ENCODE measurements at places on chromosomes 11 and 22.

- DNase-seq = no peak
Observed at GRCh38 chr11:32451808-32452207, 16.5 kb upstream of the WT1 start.

DNA sequence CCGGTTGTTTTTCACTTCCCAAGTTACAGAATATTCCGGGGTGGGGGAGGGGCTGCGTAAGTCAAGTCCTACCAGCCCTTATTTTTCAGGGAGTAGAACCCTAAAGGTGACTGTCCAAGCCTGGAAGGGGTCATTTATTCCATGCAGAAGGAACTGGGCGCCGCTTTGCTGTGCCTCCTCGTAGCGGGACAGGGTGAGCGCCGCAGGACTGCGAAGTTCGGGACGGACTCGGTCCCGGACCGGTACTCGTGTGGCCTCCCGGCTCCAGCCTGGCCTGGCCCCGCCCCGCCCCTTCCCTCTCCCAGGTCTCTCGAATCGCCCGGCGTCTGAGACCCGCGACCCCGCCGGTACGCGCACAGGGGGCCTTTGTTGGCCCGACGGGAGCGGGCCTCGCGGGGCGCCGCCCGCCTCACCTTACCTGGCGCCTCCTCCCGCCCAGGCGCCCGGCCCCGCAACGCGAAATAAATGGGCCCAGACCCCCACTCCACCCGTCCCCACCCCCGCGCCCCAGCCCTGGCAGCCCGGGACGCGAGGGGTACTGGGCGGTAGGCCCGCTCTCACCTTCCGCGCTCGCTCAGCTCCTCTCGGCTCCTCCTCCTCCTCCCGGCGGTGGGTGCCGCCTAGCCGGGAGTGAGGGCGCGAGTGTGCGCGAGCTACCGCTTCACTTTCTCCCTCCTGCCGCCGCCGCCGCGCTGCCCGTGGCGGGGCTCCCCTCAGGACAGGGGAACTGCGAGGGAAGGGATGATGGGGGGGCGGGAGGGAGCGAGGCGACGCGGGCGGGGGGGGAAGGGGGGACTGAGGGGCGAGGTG lies 698 bp downstream of the PAK1 start:
- no peak for DNase-seq

DNA sequence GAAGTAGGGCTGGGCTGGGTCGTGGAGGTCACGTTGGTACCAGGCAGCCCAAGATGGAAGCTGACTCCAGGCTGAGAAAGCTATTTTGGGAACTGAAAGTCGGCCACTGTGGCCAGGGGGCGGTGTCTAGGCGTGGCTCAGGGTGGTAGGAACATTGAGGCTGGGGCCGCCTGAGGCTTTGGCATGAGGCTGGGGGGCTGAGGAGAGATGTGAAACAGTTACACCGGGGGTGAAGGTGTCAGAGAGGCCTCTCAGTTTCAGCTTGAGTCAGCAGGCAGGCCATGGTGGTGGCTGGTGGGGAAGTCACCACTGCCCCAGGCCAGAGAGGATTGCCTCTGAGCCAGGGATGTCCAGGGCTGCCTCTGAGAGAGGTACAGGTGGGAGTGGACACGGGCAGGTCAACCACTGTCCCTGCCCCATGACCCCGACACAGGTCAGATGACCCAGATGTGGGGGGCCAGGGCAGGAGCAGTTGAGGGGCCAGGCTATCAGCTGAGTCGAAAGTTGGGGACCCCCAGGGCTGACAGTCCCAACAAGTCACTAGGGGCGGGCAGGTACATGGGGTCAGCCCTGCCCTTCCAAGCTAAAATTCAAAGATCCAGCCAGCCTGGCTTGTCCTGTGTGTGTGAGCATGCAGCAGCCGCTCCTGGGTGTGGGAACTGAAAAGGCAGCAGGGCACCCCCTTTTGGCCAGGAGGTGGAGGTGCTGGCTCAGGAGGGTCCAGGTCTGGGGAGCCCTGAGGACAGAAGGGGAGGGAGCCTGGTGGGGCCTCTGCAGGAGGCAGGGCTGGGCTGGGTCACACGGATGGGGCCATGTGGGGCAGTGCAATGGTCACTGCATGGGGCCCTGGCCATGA lies 7.2 kb downstream of the KCNK7 start:
- no peak for DNase-seq

GRCh38 chr11:19199048-19199447 lies 2.7 kb downstream of the CSRP3 start:
- no peak for DNase-seq

DNA sequence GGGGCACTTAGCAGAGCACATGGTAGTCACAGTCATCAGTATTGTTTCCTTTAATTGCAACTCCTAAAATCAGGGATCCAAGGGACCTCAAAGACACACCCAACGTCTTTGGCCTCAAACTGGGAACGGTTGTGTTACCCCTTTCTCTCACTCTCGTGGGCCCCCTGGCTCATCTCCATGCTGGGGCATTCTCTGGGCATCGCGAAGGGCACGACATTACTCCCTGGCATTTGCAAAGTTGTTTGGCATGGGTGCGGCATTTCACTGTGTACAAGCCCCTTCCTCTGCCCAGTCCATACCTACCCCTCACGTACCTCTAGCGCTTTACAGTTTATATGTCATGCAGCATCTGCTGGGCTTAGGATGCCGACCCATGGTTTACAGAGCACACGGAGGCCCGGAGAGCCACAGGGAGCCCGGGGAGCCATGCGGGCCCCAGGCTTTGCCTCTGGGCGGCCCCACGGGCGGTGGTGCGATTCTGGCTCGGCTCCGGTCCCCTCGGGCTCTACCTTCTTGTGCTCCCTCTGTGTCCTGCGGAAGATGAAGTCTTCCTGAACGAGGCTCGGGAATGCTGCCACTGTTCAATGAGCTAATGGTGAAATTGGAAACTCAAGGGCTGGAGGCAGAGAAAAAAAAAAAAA lies 21.9 kb upstream of the CACNG2 start:
- DNase-seq = no peak

DNA sequence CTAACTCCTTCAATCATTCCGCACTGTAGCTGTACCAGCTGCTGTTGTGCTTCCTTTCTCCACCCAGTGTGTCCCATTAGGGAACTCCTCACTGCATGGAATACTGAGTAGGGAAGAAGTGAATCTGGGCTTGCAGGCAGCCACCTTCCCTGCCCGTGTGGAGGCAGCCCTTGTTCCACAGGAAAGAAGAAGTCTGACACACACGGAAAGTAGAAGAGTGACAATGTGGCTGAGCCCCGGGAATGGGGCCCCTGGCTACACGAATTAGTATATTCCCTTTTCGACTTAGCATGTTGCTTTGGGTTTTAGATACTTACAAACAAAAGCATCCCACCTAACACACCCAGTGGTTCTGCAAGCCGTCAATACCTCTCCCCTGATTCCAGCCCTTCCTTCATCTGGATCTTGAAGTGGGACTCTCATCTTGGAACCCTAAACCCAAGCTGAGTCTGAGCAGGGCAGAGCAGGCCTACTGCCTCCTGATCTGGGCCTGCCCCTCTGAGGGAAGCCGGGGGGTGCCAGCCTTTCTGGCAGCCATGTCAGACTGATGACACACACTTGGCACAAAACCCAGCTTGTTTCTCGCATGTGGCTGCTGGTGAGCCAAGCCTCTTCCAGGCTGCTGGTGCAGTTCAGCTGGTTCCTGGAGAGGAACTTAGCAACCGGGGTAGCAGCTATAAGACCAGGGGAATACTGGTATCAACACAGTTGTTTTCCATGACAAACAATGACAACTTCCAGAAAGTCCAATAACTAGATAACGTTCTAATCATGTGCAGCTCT lies 71.6 kb downstream of the C11orf58 start:
- DNase-seq = no peak

- no peak for DNase-seq
Observed at GRCh38 chr22:43528601-43529360, 117.0 kb downstream of the MPPED1 start.

DNA sequence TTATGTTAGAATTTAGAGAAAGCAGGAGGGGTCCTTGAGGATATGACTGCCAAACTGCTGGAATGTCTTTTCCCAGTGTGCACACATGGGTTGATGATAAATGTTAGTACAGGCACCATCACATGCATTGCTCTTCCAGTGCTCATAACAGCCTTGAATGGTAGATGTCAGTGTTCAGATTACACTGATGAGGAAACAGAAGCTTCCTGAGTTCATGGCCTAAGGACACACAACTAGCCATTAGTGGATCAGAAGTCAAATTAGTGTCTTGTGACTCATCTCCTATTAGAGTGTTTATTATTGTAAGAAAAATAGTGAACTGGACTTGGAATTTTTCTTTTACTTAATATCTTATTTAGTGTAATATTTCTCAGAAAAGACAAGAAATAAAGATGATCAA lies 241.5 kb downstream of the DDX10 start:
- peak; percentile 61 for DNase-seq

- DNase-seq = no peak
Observed at GRCh38 chr11:46991391-46991790, 54.8 kb downstream of the CSTPP1 start.

DNA sequence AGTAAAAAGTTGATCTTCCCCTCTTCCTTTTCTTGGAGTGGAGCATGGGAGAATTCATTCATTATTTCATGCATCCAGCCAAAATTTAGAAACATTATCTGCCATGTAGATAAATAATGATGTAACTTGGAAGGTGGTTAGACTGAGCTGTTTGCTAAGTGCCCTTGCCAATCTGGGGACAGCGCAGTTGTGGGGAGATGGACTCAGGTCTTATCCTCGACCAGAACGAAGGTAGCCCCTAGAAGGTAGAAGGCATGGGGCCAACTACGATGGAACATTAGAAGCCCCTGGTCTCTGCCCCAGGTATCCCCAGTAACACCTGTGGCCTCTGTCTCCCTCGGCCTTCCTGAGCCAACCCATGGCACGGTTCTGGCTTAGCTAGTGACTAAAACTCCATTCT lies 53.0 kb upstream of the TIMP3 start:
- DNase-seq = no peak

- DNase-seq = no peak
Observed at GRCh38 chr11:119644502-119644901, 84.5 kb downstream of the NECTIN1 start.

DNA sequence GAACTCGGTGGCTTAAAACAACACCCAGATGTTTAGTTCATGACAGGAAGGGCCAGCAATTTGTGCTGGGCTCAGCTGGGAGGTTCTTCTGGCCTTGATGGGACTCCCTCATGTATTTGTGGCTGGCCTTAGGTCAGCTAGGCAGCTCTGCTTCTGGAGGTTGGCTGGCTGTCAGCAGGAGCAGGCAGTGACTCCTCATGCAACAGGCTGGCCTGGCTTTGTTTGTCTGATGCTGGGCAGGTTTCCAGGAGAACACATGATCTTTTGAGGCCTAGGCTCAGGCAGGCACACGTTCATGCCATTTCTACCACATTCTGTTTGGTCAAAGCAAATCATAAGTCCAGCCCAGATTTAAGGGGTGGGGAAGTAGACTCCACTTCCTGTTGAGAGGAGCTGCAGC lies 571.2 kb downstream of the TBC1D22A start:
- DNase-seq = peak; percentile 42

DNA sequence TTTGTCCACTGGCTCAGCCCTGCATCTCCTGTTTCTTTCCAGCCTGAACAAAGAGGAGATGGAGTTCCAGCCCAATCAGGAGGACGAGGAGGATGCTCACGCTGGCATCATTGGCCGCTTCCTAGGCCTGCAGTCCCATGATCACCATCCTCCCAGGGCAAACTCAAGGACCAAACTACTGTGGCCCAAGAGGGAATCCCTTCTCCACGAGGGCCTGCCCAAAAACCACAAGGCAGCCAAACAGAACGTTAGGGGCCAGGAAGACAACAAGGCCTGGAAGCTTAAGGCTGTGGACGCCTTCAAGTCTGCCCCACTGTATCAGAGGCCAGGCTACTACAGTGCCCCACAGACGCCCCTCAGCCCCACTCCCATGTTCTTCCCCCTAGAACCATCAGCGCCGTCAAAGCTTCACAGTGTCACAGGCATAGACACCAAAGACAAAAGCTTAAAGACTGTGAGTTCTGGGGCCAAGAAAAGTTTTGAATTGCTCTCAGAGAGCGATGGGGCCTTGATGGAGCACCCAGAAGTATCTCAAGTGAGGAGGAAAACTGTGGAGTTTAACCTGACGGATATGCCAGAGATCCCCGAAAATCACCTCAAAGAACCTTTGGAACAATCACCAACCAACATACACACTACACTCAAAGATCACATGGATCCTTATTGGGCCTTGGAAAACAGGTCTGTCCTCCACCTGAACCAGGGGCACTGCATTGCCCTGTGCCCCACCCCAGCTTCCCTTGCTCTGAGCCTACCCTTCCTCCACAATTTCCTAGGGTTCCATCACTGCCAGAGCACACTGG lies 5.0 kb downstream of the FTH1 start:
- no peak for DNase-seq

- DNase-seq = no peak
Observed at GRCh38 chr22:46902436-46902835, 140.0 kb downstream of the TBC1D22A start.

DNA sequence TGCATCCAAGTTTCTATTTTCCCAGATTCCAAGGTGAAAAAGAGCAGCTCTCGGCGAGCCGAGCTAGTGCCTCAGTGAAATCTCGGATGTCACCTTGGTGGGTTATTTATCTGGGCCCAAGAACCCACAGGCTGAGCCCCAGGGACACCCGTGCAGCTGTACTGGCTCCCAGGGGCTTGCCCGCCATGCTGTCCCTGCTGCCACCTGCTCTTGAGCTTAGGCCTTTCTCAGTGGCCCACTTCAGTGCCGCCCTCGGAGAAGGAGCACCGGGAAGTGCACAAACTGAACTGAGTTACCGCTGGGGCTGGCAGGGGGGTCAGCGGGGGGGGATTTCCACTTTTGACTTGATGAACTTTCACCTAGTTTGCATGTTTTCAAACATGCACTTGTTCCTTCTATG lies 27.9 kb downstream of the CPT1A start:
- no peak for DNase-seq

GRCh38 chr11:16963316-16963876 lies 50.8 kb downstream of the PLEKHA7 start:
- no peak for DNase-seq

- DNase-seq = no peak
Observed at GRCh38 chr22:37160027-37160426, 10.3 kb upstream of the IL2RB start.

GRCh38 chr11:221998-222789 lies 13.9 kb downstream of the SIRT3 start:
- no peak for DNase-seq

GRCh38 chr22:48711669-48712068 lies 1116.0 kb downstream of the BRD1 start:
- DNase-seq = no peak
